ENCODE measurements at places on chromosomes 11 and 22. TPM values are rescaled to one million over a fixed set of nuclear protein-coding genes. Genes with fewer than 3 reads are reported as not detected.

- no peak for DNase-seq
Observed at GRCh38 chr11:111324277-111324720, 26.0 kb downstream of the POU2AF3 start.

DNA sequence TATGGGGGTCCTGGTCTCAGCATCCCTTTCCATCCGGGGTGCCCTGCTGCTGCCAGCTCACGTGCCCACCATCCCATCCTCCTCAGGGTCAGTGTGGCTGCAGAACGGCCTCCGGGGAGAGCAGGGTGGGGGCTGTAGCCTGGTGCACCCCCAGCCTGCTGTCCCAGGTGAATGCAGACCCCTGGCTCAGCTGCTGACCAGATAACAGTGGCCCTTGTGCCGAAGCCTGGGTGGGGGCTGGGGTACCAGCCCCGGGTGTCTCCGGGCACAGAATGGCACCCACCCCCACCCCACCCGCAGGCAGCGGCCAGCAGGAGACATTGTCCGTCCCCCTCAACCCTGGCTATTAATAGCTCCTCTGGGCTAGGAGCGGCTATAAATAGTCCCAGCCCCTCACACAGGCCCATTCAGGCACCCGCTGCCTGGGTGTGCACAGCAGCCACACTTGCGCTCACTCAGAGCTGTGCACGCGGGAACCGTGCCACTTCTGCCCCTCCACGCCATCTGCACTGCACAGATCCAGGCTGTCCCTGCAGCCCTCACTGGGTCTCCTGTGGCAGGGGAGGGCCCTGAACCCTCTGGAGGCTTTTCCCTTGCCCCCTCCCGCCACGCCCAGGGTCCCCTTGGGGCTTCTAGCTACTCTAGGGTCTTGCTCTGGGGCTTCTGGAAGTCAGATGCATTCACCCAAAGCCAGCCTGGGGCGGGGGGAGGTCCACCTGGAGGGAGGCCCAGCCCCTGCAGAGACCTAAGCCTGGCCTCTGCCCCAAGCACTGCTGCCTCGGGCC is 18.7 kb downstream of the CRELD2 start:
- DNase-seq: no peak

DNA sequence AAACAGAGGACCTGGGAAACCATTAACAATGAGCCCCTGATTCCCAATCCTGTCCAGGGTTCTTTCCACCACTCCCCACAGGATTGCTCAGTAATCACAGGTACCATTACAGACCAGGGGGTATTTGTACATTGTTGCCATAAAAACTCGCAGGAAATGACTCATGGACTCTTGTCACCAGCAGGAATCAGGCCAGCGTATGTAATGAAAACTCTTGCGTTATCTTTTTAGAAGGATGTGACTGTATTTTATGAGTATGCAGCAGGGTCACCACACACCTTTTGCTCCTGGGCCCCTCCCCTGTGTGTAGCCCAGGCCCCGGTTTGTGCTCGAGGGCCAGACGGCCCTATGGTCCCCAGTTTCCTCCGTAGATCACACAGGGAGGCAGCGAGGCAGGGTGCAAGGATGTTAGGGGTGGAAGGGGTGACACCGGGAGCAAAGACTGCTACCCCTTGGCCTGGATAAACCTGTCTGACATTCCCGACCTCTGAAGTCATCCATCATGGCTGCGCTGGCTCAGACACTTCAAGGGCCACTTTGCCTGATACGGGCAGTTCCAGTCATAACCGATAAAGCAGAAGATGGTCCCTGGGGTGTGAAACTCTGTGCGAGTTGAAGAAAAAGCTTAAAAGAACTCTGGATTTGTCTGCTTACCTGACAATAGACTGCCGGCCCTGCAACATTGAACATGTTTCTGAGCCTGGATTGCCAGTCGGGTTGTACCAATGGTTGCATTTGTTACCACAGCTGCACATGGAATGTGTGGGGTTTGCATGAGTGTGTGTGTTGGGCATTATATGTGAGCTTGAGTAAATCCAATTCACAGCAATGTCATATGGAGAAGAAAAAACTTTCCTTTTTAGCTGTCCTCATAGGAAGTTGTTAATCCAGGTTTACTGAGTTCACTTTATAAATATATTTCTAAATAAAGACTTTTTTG is 56.9 kb downstream of the MICAL2 start:
- DNase-seq: no peak

Gene PRODH
- polyA plus RNA-seq: not detected

Gene CEND1
- polyA plus RNA-seq: 1.1 TPM

- no peak for DNase-seq
Observed at GRCh38 chr11:1448882-1449281, 37.7 kb downstream of the MOB2 start.

Gene MPZL3
- polyA plus RNA-seq: 0.06 TPM

- DNase-seq: no peak
Observed at GRCh38 chr22:23157560-23158515, 12.6 kb downstream of the RAB36 start.
